ENCODE measurements at places on chromosomes 5 and 9.

GRCh38 chr9:94139672-94140417, 55.6 kb downstream of the PTPDC1 start:
- DNase-seq = peak; percentile 82

GRCh38 chr5:151722546-151722945, 35.8 kb upstream of the SPARC start:
- DNase-seq = no peak

DNA sequence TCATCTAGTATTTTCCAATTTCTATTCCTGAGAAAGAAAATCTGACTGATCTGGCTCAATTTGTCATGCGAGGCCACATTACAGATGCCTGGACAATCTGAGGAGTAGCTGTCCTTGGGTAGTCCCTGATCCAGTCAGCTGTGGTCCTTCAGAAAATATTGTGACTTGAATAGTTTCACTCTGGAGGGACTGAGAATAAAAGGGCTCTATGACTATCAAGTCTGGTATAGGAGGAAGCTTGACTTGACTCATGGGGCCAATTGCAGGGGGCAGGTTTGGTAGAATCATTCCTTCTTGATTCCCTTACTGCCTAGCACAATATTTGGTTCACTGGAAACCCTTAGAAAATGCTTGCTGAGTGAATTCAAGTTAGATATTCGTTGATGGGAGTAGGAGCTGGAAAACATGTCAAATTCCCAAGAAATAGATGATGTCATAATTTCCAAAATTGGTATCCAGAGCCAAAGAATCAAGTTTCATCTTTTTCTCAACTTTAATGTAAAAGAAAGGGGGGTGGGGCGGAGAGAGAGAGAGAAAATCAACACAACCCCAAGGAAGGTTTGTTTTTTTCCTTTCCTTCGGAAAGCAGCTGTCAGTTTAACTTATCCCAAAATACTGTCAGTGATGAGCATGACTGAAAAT, 32.4 kb upstream of the STX17 start:
- no peak for DNase-seq

DNA sequence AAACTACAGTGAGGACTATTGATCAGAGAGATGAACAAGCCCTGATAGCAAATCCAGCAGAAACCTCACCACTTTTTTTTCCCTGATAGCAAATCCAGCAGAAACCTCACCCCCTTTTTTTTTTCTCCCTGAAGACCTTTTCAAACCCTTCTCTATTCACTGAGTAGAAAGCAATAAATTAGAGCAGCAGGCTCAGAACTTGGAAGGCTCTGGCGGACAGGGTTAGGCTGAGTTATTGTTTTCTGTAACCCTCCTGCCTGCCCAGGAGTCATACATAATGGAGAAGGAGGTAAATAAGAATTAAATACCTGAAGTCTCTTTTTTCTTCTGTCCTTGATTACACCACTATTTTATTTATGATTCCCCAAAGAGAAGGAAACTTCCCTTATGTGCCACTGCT, 136.3 kb upstream of the SNX2 start:
- no peak for DNase-seq

GRCh38 chr9:127555840-127556820, 55.9 kb upstream of the STXBP1 start:
- DNase-seq = peak; percentile 97

- DNase-seq = no peak
Measured at GRCh38 chr9:134872482-134873231, 8.0 kb upstream of the FCN2 start.

- DNase-seq = no peak
Measured at GRCh38 chr9:127614961-127615360, 2.9 kb downstream of the STXBP1 start.

- no peak for DNase-seq
Measured at GRCh38 chr5:523441-524222, 617 bp downstream of the SLC9A3 start.

DNA sequence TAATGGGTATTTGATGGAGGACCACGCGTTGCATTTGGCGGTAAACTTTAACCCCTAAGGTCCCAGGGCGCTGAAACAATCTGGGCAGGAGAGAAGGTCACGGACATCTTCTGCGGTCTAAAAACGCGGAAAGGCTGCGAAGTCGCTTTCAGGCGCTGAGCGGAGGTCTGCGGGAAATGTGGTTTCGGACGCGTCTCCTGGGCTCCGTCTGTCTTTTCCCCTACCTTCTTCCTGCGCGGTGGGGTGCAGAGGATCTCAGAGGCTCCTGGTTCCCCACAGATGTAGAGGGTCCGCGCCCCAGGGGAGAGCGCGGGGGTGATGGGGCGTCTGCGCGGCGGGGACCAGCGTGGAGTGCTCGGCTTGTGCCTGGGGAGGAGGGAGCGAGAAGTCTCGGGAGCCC, 58.4 kb downstream of the ZNF510 start:
- DNase-seq = no peak

- no peak for DNase-seq
Measured at GRCh38 chr5:10634562-10634961, 70.7 kb downstream of the ANKRD33B start.
